Hematopoietic multipotent progenitor cell treated with erythropoietin and hydrocortisone succinate and interleukin-3 and kit ligand, for 8 days (in vitro differentiated cells): ENCODE measurements at places on chromosomes 11 and 22.

DNA sequence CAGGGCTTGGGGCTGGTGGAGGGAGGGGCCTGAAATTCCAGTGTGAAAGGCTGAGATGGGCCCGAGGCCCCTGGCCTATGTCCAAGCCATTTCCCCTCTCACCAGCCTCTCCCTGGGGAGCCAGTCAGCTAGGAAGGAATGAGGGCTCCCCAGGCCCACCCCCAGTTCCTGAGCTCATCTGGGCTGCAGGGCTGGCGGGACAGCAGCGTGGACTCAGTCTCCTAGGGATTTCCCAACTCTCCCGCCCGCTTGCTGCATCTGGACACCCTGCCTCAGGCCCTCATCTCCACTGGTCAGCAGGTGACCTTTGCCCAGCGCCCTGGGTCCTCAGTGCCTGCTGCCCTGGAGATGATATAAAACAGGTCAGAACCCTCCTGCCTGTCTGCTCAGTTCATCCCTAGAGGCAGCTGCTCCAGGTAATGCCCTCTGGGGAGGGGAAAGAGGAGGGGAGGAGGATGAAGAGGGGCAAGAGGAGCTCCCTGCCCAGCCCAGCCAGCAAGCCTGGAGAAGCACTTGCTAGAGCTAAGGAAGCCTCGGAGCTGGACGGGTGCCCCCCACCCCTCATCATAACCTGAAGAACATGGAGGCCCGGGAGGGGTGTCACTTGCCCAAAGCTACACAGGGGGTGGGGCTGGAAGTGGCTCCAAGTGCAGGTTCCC is at the start of gene APOC3:
Gene APOC3, plus strand, starts transcription at position 383 of the 659 bp plus-strand sequence. CDS start 676 bp downstream, outside the sequence.
- DNase-seq = no peak

DNA sequence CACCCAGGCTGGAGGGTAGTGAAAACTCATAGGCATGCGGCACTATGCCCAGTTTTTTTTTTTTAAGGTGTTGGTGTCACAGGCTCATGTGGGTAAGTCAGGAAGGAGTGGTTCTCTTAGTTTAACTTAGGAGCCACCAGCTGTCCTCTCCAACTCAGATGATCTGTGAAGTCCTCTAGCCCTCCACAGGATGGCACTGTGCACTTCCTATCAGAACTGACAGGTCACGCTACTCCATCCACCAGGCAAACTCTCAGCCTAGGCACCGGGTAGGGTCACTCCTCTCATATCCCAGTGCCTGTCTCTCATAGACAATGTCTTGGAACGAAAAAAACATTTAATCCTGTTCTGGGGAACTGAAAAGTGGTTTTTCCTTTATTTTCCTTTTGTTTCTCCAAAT is 16.5 kb downstream of the NAP1L4 start:
- DNase-seq = peak; percentile 73

DNA sequence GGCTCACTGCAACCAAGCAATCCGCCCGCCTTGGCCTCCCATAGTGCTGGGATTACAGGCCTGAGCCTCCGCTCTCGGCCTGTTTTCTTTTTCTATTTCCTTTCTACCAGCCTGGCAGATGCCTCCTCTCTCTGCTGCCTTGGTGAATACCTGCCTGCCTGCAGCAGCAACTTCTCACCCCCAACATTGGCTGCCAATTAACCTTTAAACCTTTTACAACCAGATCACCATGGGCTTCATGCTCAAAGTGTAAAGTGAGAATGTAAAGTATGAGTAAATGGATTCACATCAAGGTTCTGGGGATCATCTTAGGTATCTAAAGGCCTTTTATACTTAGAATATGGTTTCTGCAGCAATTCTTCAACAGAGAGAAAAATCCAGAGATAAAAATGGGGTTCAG is 13.0 kb upstream of the FCHSD2 start:
- DNase-seq = no peak

- no peak for DNase-seq
Observed at GRCh38 chr11:46948378-46949131, 12.0 kb downstream of the CSTPP1 start.

GRCh38 chr11:62508336-62509058 is 38.1 kb downstream of the AHNAK start:
- peak; percentile 62 for DNase-seq

- DNase-seq = peak; percentile 14
Observed at GRCh38 chr11:93663021-93663420, 1.5 kb downstream of the CEP295 start.

GRCh38 chr11:72897506-72897905 is 83.3 kb downstream of the ATG16L2 start:
- no peak for DNase-seq

DNA sequence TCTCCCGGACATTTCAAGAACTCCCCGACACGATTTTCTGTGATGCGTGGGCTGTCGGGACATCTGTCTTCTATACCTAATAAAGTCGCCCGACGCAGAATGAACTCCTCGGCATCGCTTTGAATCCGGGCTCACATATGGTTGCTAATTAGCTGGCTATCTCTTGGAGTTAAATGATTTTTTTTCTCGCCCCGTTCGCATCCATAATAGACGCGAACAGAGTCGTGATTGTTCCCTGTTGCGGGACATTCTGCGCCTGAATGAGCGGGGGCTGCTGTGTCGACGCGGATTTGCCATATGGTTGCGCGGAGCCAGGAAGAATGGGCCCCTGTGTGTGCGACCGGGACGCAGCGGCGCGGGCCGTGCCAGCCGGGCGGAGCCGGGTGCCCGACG is 16.4 kb downstream of the CDKN1C start:
- DNase-seq = no peak

- DNase-seq = no peak
Observed at GRCh38 chr11:2976294-2977063, 15.7 kb downstream of the NAP1L4 start.

DNA sequence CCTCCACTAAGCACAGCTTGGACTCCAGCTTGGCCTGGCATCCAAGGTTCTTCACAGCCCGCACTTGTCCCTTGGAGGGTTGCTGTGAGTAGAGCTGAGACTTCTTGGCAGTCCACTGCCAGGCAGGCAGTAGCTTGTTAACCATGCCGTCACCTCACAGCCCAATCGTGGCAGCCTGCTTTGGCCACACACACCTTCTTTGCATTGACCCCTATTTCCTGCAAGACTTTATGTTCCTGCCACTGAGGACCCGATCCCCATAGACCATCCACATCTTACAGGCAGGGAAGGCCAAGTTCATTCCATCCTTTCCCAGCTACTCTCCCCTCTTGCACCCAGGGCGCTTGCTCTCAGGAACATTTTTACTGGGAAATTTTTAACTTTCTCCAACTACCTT is 2.5 kb upstream of the PYGM start:
- no peak for DNase-seq

DNA sequence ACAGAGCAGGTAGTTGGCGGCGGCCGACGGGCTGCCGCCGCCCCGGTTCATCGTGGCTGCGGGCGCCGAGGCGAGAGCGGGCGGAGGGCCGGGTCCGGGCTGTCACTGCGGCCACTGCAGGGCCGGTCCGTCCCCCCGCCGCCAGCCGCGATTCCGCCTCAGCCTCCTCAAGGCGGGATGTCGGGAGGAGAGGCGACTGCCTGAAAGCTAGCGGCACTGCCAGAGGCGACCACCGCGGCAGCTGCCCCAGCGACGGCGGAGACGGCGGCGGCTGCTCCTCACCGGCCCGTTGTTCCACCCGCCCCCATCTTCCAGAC is 234 bp downstream of the SESN3 start:
- no peak for DNase-seq

- DNase-seq = peak; percentile 91
Observed at GRCh38 chr22:19891317-19892256, 36.9 kb upstream of the GNB1L start.

DNA sequence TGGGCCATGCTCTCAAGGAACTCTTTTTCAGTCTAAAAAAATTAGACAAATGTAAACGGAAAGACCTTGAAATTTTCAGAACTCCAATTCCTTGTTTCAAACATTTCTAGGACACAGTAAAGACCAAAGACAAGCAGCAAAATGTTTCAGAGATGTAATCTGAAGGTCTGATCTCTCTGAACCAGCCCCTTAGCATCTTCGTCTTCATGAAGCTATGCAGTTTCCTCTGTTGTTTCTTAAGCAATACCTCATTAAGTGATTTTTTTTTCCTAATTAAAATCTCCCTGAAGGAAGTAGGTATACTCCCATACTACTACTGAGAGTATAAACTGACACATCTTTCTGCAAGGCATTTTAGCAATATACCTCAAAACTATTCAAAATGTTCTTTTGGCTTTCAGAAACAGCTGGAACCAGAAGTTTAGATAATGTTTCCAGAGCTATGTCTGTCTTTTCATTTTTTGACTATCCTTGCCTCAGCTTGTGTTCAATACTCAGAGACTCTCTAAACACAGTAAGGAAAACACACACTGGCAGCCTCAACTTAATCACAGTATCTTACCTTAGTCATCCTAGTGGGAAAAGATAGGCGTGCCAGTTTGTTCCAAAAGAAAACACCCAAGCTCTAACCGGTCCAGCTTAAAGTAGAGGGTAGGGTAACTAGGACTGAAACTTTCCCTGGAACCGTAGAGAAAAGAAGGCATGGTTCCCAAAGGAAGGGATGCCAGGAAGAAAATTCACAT is 25.1 kb downstream of the SBF2 start:
- no peak for DNase-seq

GRCh38 chr11:34050581-34051348 is 766 bp upstream of the CAPRIN1 start:
- no peak for DNase-seq

- no peak for DNase-seq
Observed at GRCh38 chr11:47329431-47329986, 23.0 kb downstream of the MYBPC3 start.

GRCh38 chr11:87036756-87037449 is 831 bp upstream of the TMEM135 start:
- DNase-seq = peak; percentile 47

DNA sequence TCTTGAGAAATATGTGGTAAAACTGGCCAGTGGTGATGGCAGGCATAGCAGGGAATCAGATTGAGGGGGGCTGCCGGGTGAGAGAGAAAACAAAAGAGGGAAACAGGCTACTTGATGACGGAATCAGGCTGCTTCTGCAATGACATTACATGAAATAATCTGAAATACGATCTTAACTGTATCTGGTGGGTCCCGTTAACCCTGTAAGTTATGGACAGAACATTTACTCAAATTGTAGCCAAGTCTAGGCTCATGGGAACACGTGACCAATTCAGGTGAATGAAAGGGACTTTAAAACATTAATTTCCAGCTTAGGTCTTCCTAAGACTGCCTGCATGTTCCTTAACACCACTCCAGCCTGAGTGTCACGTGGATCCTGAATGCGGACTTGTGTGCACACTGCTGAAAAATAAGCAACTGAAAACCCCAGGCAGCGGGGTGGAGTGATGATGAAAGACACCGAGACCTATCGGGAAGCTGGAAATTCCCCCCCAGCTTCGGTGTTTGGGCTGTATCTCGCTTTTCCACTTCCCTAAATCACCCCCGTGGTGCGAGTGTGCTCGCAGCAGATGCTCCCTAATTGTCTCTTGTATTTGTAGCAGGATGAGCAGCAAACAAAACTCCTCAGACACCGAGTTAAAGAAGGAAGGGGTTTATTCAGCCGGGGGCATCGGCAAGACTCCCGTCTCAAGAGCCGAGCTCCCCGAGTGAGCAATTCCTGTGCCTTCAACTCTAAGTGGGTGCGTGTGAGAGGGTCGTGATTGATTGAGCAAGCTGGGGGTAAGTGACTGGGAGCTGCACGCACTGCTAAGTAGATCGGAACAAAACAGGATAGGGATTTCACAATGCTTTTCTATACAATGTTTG is 145.0 kb upstream of the GRK3 start:
- DNase-seq = peak; percentile 23

GRCh38 chr11:120115272-120116000 is 22.5 kb downstream of the TRIM29 start:
- DNase-seq = no peak

GRCh38 chr11:60169264-60169915 is 13.5 kb downstream of the MS4A6A start:
- DNase-seq = peak; percentile 39

DNA sequence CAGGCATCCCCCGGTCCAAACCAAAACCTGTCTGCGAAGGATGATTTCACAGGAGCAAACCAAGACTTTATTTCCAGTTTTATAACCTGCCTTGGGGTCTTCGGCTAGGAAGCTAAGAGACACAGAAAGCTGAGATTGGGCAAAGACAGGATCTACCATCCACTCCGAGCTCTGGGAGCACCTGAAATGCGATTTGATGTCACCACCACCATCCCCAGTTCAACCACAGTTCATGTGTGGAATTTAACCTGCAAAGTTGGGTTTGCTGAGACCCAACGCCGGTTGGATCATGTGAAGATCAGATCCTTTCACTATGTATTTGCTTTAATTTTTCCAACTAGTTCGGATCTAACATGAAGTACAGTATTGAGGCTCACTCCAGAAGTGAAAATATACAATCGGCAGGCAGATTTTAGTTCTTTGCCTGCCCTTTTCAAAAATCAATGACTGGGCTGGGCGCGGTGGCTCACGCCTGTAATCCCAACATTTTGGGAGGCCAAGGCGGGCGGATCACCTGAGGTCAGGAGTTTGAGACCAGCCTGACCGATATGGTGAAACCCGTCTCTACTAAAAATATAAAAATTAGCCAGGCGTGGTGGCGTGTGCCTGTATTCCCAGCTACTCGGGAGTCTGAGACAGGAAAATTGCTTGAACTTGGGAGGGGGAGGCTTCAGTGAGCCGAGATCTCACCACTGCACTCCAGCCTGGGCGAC is 1.4 kb upstream of the C11orf24 start:
- DNase-seq = no peak

DNA sequence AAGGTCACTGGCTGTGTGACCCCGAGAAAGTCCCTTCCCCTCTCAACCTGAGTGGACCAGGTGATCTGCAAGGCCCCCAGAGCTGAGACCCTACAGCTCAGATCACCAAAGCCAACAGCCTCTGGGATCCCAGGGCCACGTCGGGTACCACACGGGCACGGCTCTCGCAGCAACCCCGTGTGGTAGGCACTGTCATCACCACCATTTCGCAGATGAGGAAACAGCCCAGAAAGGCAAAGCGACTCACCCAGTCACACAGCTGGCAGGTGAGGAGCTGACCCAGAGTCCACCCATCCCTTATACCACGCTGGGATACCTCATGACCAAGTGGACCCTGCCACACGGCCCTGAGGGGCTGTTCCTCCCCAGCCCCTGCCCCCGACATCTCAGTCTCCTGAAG is 2.8 kb downstream of the ATP5MGL start:
- DNase-seq = no peak

- no peak for DNase-seq
Observed at GRCh38 chr11:16989554-16989953, 24.7 kb downstream of the PLEKHA7 start.

DNA sequence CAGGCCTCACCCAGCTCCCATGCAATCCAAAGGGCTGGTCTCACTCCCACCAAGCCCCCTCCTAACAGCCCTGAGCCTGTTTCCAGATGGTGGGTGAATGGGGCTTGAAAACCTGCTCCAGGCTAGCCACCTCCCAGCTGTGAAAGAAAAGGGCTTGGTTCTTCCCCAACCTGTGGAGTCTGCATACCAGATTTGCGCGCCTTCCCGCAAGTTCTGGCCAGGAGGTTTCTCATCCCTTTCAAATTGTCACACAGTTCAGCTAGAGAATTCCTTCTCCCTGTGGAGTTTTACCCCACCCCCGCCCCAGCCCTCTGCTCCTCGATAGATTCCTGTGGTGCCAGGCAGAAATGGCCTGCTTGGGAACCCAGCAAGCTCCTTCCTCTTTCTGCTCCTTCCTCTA is 734.6 kb upstream of the FAT3 start:
- DNase-seq = no peak

GRCh38 chr11:101996111-101996510 is 51.1 kb upstream of the CFAP300 start:
- DNase-seq = no peak

- peak; percentile 63 for DNase-seq
Observed at GRCh38 chr11:61756452-61757212, 4.2 kb downstream of the MYRF start.
